Posterior cingulate gyrus (tissue), 11 donors: ENCODE measurements at places on chromosomes 3 and 15.
A peak's percentile ranks its signal among the peaks of the same experiment; 100 is the strongest.

- no peak for DNase-seq
These were observed 24.8 kb downstream of the GABRR3 start for GRCh38 chr3:98010194-98010882.

DNA sequence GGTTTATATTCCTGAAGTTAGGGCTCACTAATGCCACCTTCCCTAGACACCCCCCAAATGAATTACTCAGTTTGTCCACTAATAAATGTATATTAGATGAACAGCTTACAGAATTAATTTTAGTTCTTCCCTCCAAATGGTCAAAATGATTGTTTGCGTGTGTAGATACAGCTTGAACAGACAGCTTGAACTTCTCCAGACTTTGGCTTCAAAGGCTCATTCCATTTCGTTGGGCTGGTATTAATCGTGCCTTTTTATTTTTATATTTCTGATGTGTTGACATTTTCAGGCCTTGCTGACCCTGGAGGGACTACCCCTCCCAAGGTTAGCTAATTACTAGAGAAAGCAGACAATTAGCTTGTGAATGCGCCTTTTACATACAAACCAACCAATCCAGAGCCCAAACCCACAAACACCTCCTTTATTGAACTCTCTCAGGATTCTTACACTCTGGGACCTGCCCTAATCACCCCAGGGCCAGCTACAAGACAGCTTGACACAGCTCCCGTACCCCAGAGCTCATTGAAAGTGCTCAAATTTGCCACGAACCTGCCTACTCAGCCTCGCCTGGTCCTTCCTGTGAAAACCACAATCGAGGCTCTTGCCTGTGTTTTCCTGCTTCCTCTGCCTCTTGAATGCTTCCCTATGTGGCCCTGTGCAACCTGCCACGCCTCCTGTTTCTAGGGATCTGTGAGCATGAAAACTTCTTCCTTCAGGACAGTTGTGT lies 40.3 kb downstream of the RPL22L1 start:
- DNase-seq, result no peak

- no peak for DNase-seq
These were observed 492.9 kb downstream of the GBE1 start for GRCh38 chr3:81268526-81268925.

DNA sequence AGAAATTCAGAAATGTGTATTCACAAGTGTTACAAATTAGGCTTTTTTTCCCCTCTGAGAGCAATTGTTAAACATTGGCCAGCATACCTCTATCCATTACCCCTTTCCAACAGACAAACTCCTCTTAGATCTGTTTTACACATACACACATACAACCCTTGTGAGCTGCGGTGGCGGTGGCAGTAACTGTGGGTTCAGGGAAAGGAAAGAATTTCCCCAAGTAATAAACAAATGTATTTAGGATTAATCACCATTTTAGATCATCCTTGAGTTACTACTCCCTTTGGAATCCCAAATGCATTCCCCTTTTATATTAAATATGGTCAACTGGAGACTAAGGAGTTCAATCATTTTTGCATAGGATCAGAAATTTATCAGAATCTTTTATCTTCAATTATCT lies 667.0 kb downstream of the FHIT start:
- no peak for DNase-seq

DNA sequence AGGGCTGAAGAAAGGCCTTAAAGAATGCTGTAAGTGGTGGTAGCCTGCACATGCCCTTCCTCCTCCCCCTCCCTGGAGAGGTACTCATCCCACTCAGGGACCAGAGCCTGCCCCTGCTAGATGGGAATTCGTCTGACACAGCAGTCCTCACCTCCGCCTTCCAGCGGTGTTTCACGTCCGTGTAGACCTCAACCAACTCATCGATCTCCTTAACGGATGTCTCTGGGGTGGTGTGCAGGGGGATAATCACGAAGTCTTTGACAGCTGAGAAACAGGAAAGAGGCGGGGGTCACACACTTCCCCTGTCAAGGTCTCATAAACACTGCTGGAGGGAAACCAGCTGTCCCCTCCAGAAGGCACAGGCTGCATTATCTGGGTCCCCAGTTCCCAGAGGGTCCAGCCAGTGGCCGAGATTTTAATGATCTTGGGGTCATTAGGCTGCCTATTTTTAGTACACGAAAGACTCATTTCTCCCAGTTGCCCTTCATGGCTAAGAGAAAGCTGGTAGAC lies 9.9 kb downstream of the DNASE1L3 start:
- no peak for DNase-seq

- DNase-seq, result no peak
These were observed 1.6 kb downstream of the IL12A start for GRCh38 chr3:159989973-159990846.

- peak; percentile 40 for DNase-seq
These were observed 2.2 kb upstream of the BSN start for GRCh38 chr3:49552087-49552486.

- DNase-seq, result no peak
These were observed 520 bp downstream of the SLC26A6 start for GRCh38 chr3:48634661-48635221.

- DNase-seq, result no peak
These were observed 39.0 kb downstream of the TAMM41 start for GRCh38 chr3:11807686-11808085.

DNA sequence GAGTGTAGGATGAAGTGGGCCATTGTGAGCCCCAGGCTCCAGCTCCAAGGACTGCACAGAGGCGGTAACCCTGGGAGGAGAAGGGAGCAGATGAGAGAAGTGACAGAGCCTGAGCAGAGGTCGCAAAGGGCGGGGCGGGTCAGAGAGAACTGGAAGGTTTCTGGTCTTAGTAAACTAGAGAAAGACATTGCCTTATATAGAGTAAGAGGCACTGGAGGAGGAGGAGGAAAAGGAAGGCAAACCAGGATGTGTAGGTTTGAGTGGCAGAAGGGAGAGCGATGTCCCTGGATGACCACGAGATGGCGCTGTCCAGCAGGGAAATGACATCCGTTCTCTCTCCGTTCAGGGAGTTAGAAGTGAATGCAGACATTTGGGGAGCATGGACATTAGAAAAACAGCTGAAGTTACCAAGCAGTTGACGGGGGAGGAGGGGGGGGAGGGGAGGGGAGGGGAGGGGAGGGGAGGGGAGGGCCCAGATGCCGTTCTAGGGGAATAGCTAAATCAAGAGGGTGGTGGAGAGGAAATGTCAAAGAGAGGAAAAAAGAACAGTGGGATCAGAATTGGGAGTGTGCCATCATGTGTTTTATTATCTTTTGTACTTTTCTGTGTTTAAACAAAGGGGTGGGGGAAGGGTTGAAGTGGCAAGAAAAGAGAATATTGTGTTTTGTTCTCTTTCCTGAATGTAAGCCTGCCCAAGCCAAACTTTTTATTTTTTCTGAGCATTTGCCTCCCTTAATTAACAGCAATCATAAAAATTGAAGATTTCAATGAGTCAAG lies 48.8 kb downstream of the STARD5 start:
- DNase-seq, result peak; percentile 92

DNA sequence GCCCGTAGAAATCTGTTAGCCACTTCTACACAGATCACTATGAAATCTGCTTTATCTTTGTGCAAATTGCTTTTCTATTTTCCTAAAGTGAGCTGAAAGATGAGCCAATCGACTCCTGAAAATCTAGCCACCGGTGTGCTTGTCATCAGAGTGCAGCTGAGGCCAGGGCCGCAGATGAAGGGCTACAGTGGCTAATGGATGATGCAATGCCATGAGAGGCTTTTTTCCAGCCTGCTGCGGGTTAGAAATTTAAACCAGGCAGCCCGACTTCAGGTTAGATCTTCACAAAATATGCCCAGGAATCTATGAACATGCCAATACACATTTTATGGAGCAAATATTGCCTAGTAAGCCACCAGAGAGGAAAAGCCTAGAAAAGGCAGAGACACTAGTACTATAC lies 948.2 kb upstream of the CFAP20DC start:
- no peak for DNase-seq

DNA sequence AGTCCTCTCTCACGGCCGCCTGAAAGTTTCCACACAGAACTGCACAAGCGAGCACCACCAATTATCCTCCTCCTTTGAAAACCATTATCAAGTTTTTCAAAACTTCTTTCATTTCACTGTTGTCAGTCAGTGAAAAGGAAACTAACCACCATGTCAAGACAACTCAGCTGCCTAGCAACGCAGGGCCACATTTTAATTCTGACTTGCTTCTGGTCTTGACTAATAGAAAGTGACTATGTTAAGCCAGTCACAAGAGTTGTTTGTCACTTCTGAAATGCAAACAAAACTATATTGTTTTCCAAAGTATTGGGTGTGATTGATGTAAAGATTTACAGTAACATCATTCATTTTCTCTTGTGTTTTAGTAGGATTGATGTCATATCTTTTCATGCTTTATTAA lies 612.8 kb upstream of the AGTR1 start:
- no peak for DNase-seq

- DNase-seq, result no peak
These were observed 3.1 kb upstream of the CFAP20DC start for GRCh38 chr3:59052803-59053411.

- no peak for DNase-seq
These were observed 762 bp upstream of the IQSEC1 start for GRCh38 chr3:13074006-13074375.

GRCh38 chr3:138915503-138916498 lies 31.1 kb downstream of the FOXL2 start:
- DNase-seq, result peak; percentile 95

GRCh38 chr3:66490984-66491383 lies 9.8 kb downstream of the LRIG1 start:
- no peak for DNase-seq

GRCh38 chr3:71585887-71586809 lies 2.6 kb upstream of the FOXP1 start:
- no peak for DNase-seq

DNA sequence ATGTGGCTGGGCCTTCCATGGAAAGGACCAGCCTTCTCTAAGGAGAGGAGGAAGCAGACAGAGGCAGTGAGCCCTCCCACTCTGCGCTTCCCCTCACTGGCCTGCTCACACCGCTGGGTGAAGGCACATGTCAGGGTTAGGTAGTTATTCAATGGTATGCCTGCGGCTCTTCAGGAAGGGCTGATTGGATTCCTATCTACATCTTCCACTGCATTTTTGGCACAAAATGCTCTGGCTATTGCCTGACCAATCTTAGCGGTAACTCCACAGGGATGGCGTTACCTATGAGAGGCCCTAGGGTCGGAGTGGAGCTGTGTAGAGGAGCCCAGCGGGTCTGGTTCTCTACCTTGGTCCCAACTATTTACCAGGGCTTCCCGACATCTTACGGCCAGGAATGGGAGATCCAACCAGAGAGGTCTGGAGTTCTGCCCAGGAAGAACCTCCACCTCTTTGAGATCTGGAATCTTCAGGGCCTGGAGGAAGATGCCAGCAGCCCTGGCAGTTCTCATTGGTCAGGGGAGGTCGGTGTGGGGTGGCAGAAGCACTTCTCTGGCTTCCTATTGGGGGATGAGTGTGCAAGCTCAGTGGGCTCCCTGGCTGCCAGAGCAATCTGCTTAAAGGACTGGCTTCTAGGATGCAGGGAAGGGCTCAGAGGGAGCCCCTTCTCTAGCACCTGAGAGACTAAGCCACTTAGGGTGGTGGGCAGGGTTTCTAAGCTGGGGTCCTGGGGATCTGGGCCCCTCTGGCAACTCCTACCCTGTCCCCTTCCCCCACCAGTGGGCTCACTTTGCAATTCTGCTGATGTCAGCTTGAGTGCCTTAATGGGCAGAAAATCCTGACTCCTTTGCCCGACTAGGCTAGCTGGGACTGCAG lies 24.3 kb downstream of the SNX33 start:
- DNase-seq, result no peak

GRCh38 chr3:47162697-47163168 lies 1.2 kb downstream of the SETD2 start:
- no peak for DNase-seq

DNA sequence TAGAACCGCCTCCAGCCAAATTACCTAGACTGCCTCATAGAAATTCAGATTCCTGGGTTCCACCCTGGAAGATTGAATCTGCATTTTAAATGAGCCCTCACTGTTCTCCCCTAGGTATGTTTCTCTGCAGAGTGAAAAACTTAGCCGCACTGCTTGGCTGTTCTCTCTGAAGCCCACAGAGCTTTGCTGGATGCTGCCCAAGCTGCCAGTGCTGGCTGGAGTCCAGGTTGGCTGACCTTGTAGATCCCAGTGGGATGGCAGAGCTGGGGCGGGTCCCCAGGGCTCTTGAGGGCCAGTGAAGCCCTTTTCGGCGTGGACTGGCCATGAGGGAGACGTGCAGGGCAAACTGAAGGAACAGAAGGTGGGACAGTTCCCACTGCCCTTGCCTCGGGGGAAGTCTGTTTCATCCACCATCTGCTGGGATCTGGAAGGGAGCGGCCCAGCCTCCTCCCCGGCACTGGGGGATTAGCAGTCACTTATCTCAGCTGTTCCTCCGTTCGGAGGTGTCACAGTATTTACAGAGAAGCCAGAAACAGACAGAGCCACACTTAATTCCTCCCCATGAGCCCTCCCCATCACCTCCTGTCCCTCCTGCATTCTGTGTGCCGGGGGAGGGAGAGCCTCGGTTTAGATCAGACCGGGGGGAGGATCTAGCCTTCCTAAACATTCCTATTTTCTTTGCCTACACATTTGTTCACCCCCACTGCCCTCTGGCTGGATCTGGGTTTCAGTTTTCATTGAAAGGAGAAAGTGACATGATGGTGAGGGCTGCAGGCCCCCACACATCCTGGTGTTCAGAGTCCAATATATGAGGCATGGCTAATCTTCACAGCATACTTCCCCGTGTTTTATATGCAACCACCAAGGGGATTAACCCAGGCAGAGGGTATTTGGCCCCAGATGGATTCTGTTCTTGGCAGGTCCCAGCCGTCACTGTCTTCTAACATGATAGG lies 4.1 kb upstream of the ACTC1 start:
- DNase-seq, result no peak

GRCh38 chr3:59766200-59766872 lies 716.5 kb upstream of the CFAP20DC start:
- DNase-seq, result no peak

DNA sequence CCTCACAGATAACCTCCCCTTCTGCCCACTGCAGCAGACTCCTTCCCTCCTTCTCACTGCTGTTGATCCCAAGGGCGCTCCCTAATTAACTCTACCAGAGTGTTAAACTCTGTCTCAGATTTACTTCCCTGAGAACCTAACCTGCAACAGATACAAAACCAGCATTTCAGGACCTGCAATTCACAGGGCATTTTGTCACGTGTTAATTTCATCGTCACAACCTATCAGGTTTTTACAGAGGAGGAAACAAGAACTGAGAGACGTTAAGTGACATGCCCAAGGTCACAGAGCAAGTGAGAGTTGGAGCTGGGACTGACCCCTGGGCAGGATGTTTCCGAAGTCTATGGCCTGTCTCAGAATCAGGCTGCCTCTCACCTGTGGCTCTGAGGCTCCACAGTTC lies 223.9 kb downstream of the UACA start:
- DNase-seq, result no peak

- DNase-seq, result no peak
These were observed 1017.4 kb downstream of the SQOR start for GRCh38 chr15:46652266-46652665.

DNA sequence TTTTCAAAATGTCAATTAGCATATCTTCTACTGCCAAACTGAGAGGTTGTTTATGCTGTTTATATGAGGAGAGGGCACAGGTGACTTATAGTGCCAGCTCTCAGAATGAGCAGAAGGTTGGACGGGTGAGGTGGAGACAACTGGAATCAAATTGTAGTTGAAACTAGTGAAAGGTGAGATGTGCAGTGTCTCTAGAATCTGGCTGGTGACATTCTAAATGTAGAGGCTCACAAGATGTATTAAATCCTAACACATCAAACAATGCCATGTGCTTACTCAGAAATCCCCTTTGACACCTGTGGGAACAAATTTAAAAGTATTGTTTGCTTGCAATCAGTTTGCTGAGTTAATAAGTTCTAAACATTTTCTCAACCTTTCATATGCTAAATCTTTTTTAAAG lies 40.8 kb downstream of the CRYBG3 start:
- DNase-seq, result no peak

GRCh38 chr3:6861625-6862000 lies 698 bp downstream of the GRM7 start:
- DNase-seq, result peak; percentile 27
